ENCODE measurements at places on chromosomes 1 and 21.

DNA sequence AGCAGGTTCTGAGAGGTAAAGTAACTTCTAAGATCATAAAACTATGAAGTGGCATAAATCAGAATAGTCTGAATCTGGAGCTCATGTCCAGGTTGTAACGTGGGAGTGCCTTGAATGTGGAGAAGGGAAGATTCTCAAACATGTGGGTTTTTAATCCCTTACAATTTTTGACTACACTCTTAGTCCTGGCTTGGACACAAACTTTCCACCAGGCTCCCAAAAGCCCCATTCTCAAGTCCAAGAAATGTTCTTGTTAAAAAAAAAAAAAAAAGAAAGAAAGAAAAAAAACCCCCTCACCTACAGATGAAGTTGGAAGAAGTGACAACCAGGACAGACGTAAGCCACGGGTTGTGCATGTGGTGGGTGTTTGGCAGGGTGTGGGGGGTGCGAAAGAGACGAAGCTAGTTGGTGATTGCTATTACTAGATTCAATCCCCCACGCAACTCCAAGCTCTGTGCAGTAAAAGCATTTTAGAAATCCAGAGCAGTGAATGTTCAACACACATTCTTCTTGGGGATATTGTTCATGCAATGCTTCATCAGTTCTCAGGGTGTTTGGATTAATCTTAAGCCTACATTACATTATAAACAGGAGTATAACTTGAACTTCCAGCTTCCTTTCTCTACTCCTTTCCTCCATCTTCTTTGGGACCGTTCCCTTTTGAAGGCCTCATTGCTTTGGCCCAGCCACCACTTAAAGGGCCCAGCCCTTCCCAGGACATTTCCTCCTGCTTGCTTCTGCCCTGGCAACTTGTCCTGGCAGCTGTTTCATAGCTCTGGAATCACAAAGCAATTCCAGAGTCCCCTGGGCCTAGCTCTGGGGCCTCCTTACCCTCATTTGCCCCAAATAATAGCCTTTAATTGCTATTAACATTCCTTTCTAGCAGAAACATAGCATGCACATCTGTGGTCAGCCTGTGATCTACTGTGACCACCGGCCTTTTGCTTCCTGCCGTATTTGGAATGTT lies 41.8 kb downstream of the PHC2 start:
- H3K36me3 ChIP-seq = no peaks in the 10 kb centered on the region
- no peak overlapping the region for H3K4me3 ChIP-seq
- no peak for DNase-seq
- no peak overlapping the region for H3K27ac ChIP-seq
- no peaks in the 10 kb centered on the region for H3K4me1 ChIP-seq
- H3K27me3 ChIP-seq = no peaks in the 10 kb centered on the region

DNA sequence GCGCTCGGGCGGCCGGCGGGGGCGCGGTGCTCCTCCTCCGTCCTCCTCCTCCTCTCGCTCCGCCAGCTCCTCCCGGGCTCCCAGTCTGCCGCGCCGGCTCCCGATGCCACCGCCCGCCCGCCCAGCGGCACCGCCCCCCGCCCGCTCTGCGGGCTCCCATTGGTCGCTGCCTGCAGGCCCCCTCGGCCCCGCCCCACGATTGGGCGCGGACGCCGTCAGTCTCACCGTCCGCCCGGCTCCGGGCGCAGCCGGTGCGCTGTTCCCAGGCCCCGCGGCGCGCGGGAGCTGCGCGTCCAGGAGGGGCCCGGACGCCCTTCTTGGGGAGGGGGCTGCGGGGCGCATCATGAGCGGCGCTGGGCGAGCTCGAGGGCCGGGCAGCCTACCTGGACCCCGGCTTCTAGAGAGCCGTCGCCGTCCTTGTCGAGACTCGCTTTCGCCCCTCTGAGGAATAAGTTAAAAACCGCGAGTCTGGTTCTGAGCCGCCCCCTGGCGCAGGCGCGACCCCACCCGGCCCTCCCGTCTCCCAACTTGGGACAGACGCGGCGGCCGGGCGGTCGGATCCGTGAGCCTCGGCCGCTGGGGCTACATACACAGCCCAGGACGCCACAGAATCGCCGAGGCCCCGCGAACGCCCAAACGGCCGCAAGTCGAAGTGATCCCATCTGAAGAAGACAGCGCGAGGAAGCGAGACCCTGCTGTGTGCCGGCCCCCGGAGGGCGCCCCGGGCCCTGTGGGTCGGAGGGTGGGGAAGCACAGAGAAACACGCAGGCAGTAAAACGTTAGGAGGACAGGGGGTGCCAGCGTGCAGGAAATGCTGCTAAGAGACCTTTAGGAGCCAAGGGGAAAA lies at the start of gene SIPA1L2:
Gene SIPA1L2 (minus strand): TSS at position 87 of the 847 bp plus-strand sequence. CDS start 114,794 bp downstream, outside the sequence.
- H3K36me3 ChIP-seq = no peaks in the 10 kb centered on the region
- H3K27me3 ChIP-seq = no peaks in the 10 kb centered on the region
- H3K4me1 ChIP-seq = peaks cover 9% of the 10 kb centered on the region

DNA sequence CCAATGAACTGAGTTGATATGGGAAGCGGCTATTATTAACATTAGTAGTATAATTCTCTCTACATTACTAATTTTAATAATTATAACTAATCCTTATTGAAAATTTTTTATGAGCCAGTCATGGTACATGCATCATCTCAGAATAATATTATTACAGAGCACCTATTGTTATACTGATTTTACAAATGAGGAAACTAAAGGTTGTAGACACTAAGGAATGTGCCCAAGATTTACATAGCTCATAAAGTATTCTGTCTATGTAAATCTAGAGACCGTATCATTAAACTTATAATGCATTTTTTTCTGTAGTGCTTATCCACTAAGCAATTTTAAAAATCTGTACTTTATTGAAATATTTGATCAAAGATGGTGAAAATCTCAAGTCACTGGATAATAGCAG lies 825.9 kb downstream of the PLA2G4A start:
- H3K36me3 ChIP-seq = no peaks in the 10 kb centered on the region
- no peak for DNase-seq
- H3K27me3 ChIP-seq = no peaks in the 10 kb centered on the region
- H3K4me3 ChIP-seq = no peak overlapping the region
- H3K27ac ChIP-seq = no peak overlapping the region
- no peaks in the 10 kb centered on the region for H3K4me1 ChIP-seq

DNA sequence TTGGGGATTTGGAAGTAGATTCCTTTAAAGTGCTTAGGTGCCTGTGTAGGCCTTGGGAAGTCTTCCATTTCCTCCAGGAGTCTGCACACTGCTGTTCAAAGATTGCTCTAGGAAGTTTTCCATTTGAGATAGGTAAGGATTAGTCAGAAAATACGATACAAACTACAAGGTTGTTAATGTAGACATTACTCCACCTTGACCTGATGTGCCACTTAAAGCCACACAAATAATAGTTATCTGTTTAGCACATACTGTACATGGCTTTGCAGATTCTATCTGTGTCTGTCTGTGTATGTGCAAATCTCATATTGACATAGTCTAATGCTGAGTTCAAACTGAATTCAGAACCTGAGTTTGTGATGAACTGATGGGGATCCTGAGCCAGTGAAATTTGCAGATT lies 118.4 kb downstream of the RHOU start:
- H3K4me3 ChIP-seq = no peak overlapping the region
- no peak overlapping the region for H3K27ac ChIP-seq
- no peaks in the 10 kb centered on the region for H3K27me3 ChIP-seq

- H3K4me3 ChIP-seq = no peak overlapping the region
- no peak for DNase-seq
- peaks cover 6% of the 10 kb centered on the region for H3K36me3 ChIP-seq
- peaks cover 10% of the 10 kb centered on the region for H3K4me1 ChIP-seq
These were observed 15.4 kb upstream of the SELENON start for GRCh38 chr1:25784575-25785051.

GRCh38 chr1:227759341-227760300 lies 24.4 kb downstream of the SNAP47 start:
- no peak for DNase-seq
- H3K27me3 ChIP-seq = no peaks in the 10 kb centered on the region
- H3K27ac ChIP-seq = no peak overlapping the region
- H3K4me3 ChIP-seq = no peak overlapping the region
- H3K36me3 ChIP-seq = peaks cover 13% of the 10 kb centered on the region
- H3K4me1 ChIP-seq = peaks cover 40% of the 10 kb centered on the region

- no peaks in the 10 kb centered on the region for H3K4me1 ChIP-seq
- H3K27ac ChIP-seq = no peak overlapping the region
- H3K36me3 ChIP-seq = no peaks in the 10 kb centered on the region
- DNase-seq = no peak
These were observed 37.2 kb downstream of the C1orf94 start for GRCh38 chr1:34213956-34214355.

DNA sequence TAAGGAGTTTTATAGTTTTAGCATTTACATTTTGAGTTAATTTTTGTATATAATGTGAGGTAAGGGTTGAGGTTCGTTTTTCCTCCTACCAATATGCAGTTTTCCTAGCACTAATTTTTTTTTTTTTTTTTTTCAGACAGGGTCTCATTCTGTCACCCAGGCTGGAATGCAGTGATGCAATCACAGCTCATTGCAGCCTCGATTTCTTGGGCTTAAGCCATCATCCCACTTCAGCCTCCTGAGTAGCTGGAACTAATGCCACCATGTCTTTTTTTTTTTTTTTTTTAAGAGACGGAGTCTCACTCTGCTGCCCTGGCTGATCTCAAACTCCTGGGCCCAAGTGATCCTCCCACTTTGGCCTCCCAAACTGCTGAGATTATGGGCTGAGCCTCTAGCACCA lies 2.5 kb upstream of the UBASH3A start:
- no peak for DNase-seq
- peaks cover 45% of the 10 kb centered on the region for H3K4me1 ChIP-seq
- H3K27me3 ChIP-seq = no peaks in the 10 kb centered on the region
- no peak overlapping the region for H3K4me3 ChIP-seq
- H3K36me3 ChIP-seq = no peaks in the 10 kb centered on the region
- no peak overlapping the region for H3K27ac ChIP-seq

DNA sequence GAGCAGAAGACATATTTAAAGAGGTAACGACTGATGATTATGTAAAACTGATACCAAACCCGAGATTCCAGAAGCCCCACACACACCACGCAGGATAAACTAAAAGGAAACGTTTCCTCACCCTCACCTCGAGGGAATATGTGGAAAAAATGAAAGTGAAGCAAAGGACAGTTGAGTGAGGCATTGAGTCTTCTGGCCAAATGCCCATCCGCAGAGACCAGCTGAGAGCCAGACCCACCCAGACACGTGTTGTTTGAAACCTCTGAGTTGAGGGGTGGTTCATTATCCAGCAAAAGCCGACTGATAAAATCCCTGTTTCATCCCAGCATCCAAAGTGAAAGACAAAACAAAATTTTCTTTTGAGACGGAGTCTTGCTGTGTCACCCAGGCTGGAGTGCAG lies 29.6 kb upstream of the PCBP3 start:
- no peak for DNase-seq
- no peak overlapping the region for H3K4me3 ChIP-seq
- no peaks in the 10 kb centered on the region for H3K36me3 ChIP-seq
- peaks cover 37% of the 10 kb centered on the region for H3K4me1 ChIP-seq
- no peaks in the 10 kb centered on the region for H3K27me3 ChIP-seq

- no peaks in the 10 kb centered on the region for H3K27me3 ChIP-seq
- no peaks in the 10 kb centered on the region for H3K4me1 ChIP-seq
- DNase-seq = no peak
- H3K36me3 ChIP-seq = no peaks in the 10 kb centered on the region
- H3K27ac ChIP-seq = no peak overlapping the region
These were observed 152.2 kb downstream of the SIPA1L2 start for GRCh38 chr1:232477728-232478127.

- H3K36me3 ChIP-seq = no peaks in the 10 kb centered on the region
- no peak for DNase-seq
- H3K4me1 ChIP-seq = no peaks in the 10 kb centered on the region
- H3K27me3 ChIP-seq = no peaks in the 10 kb centered on the region
- no peak overlapping the region for H3K4me3 ChIP-seq
These were observed 9.3 kb downstream of the ATP1A2 start for GRCh38 chr1:160124705-160125478.

- H3K36me3 ChIP-seq = no peaks in the 10 kb centered on the region
- no peaks in the 10 kb centered on the region for H3K27me3 ChIP-seq
- H3K4me1 ChIP-seq = no peaks in the 10 kb centered on the region
- no peak overlapping the region for H3K4me3 ChIP-seq
- DNase-seq = no peak
These were observed 183.8 kb upstream of the ARHGEF16 start for GRCh38 chr1:3270403-3271245.

GRCh38 chr1:14996133-14997050 lies 157.2 kb upstream of the TMEM51 start:
- H3K4me1 ChIP-seq = no peaks in the 10 kb centered on the region
- H3K27me3 ChIP-seq = no peaks in the 10 kb centered on the region
- no peaks in the 10 kb centered on the region for H3K36me3 ChIP-seq
- no peak for DNase-seq
- no peak overlapping the region for H3K27ac ChIP-seq

DNA sequence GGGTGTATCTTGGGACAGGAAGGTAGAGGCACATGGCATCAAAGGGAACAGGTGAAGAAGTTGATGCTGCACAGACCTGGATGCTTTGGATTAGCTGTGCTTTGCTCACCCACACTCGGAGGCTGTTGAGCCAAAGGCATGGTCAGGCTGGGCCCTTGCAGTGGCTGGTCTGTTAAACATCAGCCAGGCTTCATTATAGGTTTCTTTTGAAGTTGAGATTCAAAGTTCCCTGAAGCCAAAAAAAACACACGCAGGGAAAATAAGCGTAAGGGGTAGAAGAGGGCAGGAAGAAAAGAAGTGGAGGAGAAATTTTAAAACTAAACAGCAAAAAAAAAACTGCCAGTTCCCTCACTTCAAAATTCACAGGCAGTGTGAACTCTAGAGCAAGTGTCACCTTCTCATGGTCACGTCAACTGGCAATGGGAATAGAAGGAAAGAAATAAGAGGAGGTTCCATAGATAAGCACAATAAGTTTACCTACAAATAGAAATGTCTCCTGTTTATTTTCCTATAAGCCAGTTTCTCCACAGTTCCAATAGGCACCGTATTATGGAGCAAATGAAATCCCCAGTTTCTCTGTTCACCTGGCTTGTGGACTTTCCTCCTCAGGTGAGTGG lies 139.5 kb downstream of the PAPPA2 start:
- H3K4me1 ChIP-seq = no peaks in the 10 kb centered on the region
- no peak for DNase-seq
- H3K4me3 ChIP-seq = no peak overlapping the region
- H3K27ac ChIP-seq = no peak overlapping the region
- H3K36me3 ChIP-seq = no peaks in the 10 kb centered on the region

- no peaks in the 10 kb centered on the region for H3K36me3 ChIP-seq
- H3K27ac ChIP-seq = no peak overlapping the region
- no peak overlapping the region for H3K4me3 ChIP-seq
- no peaks in the 10 kb centered on the region for H3K4me1 ChIP-seq
- DNase-seq = no peak
These were observed 37.3 kb upstream of the ZNF644 start for GRCh38 chr1:91059157-91059556.

GRCh38 chr1:167950569-167950968 lies 13.7 kb upstream of the MPC2 start:
- no peaks in the 10 kb centered on the region for H3K36me3 ChIP-seq
- no peak overlapping the region for H3K4me3 ChIP-seq
- no peak overlapping the region for H3K27ac ChIP-seq

DNA sequence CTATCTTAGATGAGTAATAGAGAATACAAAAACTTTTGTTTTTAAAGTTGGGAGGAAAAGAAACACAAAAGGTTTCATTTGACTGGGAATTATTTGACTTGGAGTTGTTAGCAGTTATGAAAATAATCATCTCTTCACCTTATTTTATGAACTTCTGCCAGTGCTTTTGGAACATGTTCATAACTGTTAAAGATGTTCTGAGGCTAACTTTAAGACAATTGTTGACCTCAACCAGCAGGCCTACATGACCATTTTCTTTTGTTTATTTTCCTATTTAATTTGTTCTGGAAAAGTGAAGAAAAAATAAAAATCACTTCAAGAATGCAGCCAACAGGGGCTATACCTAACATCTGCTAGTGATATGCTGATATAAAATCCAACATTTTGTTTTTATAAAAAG lies 37.4 kb downstream of the JAM2 start:
- no peaks in the 10 kb centered on the region for H3K27me3 ChIP-seq
- no peak overlapping the region for H3K4me3 ChIP-seq
- no peak overlapping the region for H3K27ac ChIP-seq
- no peaks in the 10 kb centered on the region for H3K36me3 ChIP-seq
- DNase-seq = no peak
- no peaks in the 10 kb centered on the region for H3K4me1 ChIP-seq

Measured in CD8-positive, alpha-beta memory T cell (primary cell).